ENCODE measurements at places on chromosomes 5 and 9.

- no peak for DNase-seq
Measured at GRCh38 chr5:140245341-140245740, 57.6 kb downstream of the PFDN1 start.

DNA sequence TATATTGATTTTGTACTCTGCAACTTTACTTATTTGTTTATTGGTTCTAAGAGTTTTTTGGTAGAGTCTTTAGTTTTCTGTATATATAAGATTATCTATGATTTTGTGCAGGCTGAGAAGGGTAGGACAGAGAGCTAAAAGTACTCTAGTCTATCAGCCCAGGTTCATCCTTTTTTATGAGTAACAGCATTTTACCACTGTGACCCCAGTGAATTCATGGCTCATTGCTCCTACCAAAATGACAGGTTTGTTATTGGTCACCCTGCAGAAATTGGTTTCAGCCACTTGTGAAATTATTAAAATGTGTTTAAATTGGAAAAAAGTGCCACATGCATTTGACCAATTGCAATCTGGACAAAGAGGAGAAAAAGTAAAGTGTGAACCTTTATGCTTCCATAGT lies 421.4 kb upstream of the DAB2 start:
- no peak for DNase-seq

GRCh38 chr9:114289571-114290481 lies 33.1 kb upstream of the ORM1 start:
- DNase-seq, result no peak

DNA sequence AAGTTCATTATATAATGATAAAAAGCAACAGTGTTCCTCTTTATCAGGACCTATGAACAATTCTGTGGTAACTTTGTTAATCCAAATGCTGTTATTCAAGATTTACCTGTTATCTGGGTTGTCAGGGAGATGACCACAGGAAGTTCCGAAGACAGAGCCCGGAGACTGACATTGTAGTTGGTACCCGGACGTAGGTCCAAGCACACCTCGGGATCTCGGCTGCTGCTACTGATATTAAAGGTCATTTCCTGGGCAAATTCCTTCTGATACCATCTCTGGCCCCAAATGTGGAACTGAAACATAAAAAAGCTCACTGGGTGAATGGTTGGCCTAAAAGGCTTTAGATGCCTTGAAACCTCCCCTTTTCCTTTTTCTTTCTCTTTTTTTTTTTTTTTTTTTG lies 96.7 kb downstream of the SUSD1 start:
- no peak for DNase-seq

GRCh38 chr5:110884005-110884404 lies 145.2 kb downstream of the SLC25A46 start:
- DNase-seq, result no peak
